NCI-H187 treated with DMSO at 0.1 percent for 48 hours (cell line): ENCODE measurements at places on chromosomes 1 and 21.

DNA sequence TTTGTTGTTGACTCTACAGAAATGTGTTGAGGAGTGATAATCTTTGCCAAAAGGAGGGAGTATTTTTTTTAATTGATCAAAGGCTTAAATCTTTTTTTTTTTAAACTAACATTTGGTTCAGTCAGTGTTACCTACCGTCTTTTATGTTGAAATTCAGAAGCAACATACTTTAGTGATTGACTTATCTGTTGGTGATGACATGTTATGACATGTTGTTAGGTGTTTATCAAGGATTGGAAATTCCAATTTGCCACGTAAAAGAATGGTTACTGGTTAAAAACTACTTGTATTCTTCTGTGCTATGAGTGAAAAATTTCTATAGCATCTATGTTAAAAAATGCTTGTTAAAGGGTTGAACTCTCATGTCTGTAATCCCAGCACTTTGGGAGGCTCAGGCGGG lies 61.2 kb downstream of the DNM3 start:
- no peak for DNase-seq

- no peak for DNase-seq
Observed at GRCh38 chr1:60274422-60275290, 201.1 kb upstream of the C1orf87 start.

- no peak for DNase-seq
Observed at GRCh38 chr1:53944469-53945182, 873 bp downstream of the IFT25 start.

GRCh38 chr1:11569954-11570353 lies 84.3 kb downstream of the FBXO2 start:
- no peak for DNase-seq

DNA sequence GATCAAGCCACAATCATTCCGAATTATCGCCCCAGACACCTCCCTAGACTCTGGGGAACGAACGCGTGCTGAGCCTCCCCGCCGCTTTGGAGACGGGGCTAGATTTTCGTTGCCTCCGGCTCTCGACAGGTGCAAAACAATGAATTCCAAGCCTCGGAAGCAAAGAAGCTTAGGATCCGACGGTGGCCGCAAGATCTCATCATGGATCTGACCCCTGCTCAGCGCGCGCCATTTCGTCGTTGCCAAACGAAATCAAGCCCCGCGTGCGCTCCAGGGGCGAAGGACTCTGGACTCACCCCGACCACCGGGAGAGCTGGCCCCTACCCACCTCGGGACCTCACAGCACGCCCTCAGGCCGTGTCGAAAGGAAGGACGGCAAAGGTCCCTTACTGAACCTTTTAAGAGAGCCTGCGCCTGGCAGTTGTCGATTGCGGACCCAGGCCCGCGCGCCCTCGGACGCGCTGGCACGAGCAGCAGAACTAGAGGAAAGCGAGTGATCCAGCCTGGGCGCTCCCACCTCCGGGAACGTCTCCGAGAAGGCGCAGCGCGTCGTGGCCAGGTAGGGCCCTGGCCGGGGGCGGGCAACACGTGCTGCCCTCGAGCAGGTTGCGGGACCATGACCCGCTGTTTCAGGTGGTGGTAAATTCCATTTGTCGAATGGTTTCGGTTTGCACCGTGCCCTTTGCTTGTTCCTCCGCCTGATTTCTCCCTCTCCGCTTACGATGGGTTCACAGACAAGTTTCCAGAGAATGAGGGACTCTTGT lies 1.6 kb upstream of the RUNX3 start:
- DNase-seq, result no peak

DNA sequence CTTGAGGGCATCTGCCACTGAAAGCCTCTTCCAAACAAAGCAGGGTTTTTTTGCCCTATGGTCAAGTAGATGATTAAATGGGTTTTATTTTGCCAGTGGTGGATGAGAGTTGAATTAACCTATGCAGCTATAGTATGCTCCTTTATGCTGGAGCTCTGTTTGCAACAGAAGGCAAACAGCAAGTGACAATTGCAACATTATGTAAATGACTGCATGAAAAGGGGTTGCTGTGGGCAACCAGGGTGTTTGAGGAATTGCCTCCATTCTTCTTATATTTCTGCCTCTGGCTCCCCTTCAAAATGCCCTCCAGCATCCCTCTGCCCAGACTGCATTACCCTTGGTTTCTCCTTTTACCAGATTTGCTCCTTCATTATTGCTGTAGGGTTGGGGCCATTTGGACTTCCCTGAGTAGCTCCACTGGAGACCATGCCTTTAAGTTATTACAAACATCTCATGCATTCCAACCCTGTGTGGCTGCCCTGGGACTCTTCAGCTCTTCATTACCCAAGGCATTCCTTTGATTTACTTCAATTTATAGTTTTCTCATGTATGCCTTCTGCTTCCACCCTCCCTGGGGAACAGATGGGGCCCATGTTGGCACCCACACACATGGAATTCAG lies 398.4 kb downstream of the PRDM2 start:
- no peak for DNase-seq

GRCh38 chr1:160630523-160631451 lies 16.1 kb downstream of the SLAMF1 start:
- no peak for DNase-seq
